ENCODE measurements at places on chromosomes 13 and 19. TPM values are rescaled to one million over a fixed set of nuclear protein-coding genes. Genes with fewer than 3 reads are reported as not detected.

The ZNF763 gene
- 5.9 TPM for total RNA-seq

The CAPS gene
- total RNA-seq, result 9.7 TPM

The ZIC2 gene
- not detected for total RNA-seq

The PGLYRP1 gene
- total RNA-seq, result not detected

The PLIN5 gene
- 25.5 TPM for total RNA-seq

The KLF2 gene
- 65.5 TPM for total RNA-seq

The PALM gene
- total RNA-seq, result 84.9 TPM

The ZNF20 gene
- 2.5 TPM for total RNA-seq

The DMKN gene
- total RNA-seq, result 23.4 TPM

The IZUMO2 gene
- not detected for total RNA-seq

The ADAT3 gene
- 2.5 TPM for total RNA-seq

The SOX21 gene
- total RNA-seq, result not detected

The LIM2 gene
- total RNA-seq, result not detected

The RASAL3 gene
- total RNA-seq, result 1.6 TPM

The S1PR4 gene
- 0.33 TPM for total RNA-seq

The RNF113B gene
- total RNA-seq, result not detected

The C1QTNF9B gene
- total RNA-seq, result not detected

The BRME1 gene
- 0.79 TPM for total RNA-seq

The UHRF1 gene
- 0.97 TPM for total RNA-seq

The POU2F2 gene
- total RNA-seq, result 1.6 TPM

The KLK10 gene
- not detected for total RNA-seq

The FCAR gene
- total RNA-seq, result 0.44 TPM

The ARMC6 gene
- 12.1 TPM for total RNA-seq

The WTIP gene
- 17.2 TPM for total RNA-seq

The NXNL1 gene
- 0.45 TPM for total RNA-seq

The NRTN gene
- 31.6 TPM for total RNA-seq

The ZNF582 gene
- total RNA-seq, result 3.6 TPM

The PLVAP gene
- total RNA-seq, result 105 TPM

The CHERP gene
- total RNA-seq, result 21.1 TPM

The SH2D3A gene
- total RNA-seq, result 0.09 TPM

The IZUMO4 gene
- 2.5 TPM for total RNA-seq

The MAMSTR gene
- total RNA-seq, result 1.6 TPM

The TMPRSS9 gene
- not detected for total RNA-seq

The KLK15 gene
- not detected for total RNA-seq

The SELENOV gene
- not detected for total RNA-seq

The SLC6A16 gene
- 1.8 TPM for total RNA-seq

The PLPP2 gene
- total RNA-seq, result 0.38 TPM

The ANKRD24 gene
- total RNA-seq, result 0.36 TPM

The PSG3 gene
- not detected for total RNA-seq

The EFNB2 gene
- 13.6 TPM for total RNA-seq

The ZNF610 gene
- 3.3 TPM for total RNA-seq

The TRMT1 gene
- 14.8 TPM for total RNA-seq

The FPR3 gene
- 7.7 TPM for total RNA-seq

The ADGRE3 gene
- not detected for total RNA-seq

The KIR2DL1 gene
- not detected for total RNA-seq

The C19orf67 gene
- not detected for total RNA-seq

The ZNF556 gene
- total RNA-seq, result not detected

The NOVA2 gene
- 4.0 TPM for total RNA-seq

The SIGLEC7 gene
- 1.9 TPM for total RNA-seq

Data from right cardiac atrium (tissue), 5 donors.